ENCODE measurements at places on chromosomes 1 and 21.

DNA sequence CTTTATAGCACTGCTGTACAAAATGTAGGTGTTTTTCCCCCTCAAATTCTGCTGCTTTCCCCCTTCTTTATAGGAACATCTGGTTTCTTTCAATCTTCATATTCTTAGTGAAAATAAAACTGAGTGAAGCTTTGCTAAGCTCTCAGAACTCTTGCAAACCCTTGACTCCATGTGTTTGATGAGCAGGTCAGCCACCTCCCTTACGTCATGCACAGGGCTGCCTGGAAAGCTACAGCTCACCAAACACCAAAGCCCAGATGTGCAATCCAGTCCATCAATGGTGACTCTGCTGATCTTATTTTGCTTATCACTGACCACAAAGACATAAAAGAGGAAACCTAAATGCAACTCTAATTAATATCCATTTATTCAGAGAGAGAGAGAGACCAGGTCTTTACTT is 5.5 kb downstream of the CACNA1E start:
- no peak for DNase-seq

DNA sequence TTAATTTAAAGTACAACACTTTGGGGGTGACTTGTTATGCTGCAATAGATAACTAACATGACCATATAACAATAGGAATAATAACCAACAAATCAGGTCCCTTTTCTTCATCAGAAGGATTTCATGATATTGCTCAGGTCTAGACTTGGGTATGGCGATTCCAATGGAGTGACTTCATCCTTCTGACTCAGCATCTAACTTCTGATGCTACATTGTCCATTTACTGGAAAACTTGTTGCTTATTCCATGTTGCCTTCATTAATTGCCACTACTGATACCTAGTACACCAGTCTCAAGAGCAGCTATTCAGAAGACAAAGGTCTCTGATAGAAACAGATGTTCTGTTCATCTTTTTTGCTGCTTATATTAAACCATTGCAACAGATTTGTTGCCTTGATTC is 324.3 kb downstream of the TGFB2 start:
- DNase-seq: no peak

DNA sequence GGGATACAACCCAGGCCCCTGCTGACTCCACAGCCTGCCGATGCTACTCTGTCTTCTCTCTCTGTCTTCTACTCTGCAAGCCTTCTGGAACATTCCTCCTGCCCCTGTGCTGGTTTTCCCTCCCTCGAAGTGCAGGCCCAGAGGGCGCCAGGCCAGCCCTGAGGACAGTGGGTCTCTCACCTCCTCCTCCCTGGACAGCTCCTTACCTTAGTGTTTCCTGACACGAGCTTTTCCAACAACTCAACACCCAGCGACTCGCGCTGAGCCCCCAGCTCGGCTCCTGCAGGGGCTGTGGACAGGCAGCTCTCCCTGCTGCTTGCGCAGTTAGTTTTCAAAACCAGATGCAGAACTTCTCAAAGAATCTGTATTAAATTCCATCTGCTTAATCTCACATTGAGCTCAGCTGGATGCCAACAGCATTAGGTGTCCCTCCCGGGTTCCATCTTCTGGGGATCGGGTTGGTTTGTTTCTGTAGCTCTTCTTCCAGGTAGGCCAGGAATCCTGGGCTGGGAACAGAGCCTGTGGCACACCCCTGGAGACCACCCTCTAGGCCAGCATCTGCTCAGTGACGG is 54.2 kb downstream of the PTPRU start:
- DNase-seq: no peak

- no peak for DNase-seq
Measured at GRCh38 chr1:197314682-197315081, 46.6 kb downstream of the CRB1 start.

DNA sequence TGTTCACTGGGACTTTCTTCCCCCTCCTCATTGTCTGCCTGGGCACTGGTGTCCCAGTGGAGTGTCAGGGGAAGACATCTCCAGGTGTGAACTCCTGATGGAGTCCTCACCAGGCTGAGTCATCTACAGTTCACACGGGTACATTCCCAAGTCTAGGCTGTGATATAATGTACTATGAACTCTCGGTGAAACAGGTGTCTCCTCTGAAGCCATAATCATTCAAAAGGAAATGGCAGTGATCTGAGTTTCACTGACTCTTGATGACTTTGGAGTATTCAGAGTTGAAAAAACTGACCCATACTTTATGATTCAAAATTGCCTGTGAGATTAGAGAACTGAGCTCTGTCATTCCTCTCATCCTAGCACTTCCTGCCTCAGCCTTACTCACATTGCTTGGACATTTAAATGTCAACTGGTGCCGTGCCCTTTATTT is 9.1 kb downstream of the LAMC2 start:
- no peak for DNase-seq

- DNase-seq: peak; percentile 85
Measured at GRCh38 chr1:27392096-27392777, at the start of gene GPR3. Gene GPR3 (plus strand): TSS chr1:27392622. CDS start chr1:27393799, 1,177 bp downstream.

DNA sequence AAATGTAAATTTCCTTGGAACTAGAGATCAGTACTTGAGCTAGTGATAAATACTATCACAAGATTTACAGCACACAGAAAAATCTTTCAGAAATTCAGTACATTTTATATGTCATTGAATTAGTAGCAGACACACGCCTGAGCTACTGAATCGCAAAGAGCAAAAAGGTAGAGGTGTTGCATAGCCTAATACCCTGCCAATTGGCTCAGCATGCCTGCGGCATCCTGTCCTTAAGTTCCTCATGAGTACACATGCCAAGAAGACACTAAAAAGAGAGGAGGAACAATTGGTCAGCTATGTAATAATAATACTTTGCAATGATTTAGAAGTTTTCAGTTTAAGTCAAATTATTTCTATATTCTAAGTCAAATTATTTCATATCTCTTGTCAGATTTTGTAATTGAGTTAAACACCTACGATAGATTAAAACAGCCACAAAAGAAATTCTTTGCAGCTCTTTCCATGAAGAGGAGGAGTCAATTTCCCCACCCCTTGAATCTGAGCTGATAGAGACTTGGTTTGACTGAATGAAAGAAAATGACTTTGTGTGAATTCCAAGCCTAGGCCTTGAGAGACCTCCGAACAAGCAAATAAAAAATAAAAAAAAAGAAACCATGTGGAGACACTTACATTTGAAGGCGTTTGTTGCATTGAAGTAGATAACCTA is 36.2 kb upstream of the PKN2 start:
- DNase-seq: no peak

- no peak for DNase-seq
Measured at GRCh38 chr21:44965251-44966022, 25.6 kb downstream of the SLX9 start.

DNA sequence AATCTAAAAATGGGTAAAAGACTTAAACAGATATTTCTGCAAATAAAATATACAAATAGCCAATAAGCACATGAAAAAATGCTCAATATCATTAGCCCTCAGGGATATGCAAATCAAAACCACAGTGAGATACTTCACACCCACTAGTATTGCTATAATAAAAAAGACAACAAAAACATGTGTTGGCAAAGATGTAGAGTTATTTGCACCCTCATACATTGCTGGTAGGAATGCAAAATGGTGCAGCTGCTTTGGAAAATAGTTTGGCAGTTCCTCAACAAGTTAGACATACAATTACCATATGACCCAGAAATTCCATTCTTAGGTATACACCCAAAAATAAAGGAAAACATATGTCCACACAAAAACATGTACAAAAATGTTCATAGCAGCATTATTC is 30.2 kb downstream of the ZZZ3 start:
- DNase-seq: no peak

- no peak for DNase-seq
Measured at GRCh38 chr1:180046674-180047073, 92.1 kb downstream of the CEP350 start.

DNA sequence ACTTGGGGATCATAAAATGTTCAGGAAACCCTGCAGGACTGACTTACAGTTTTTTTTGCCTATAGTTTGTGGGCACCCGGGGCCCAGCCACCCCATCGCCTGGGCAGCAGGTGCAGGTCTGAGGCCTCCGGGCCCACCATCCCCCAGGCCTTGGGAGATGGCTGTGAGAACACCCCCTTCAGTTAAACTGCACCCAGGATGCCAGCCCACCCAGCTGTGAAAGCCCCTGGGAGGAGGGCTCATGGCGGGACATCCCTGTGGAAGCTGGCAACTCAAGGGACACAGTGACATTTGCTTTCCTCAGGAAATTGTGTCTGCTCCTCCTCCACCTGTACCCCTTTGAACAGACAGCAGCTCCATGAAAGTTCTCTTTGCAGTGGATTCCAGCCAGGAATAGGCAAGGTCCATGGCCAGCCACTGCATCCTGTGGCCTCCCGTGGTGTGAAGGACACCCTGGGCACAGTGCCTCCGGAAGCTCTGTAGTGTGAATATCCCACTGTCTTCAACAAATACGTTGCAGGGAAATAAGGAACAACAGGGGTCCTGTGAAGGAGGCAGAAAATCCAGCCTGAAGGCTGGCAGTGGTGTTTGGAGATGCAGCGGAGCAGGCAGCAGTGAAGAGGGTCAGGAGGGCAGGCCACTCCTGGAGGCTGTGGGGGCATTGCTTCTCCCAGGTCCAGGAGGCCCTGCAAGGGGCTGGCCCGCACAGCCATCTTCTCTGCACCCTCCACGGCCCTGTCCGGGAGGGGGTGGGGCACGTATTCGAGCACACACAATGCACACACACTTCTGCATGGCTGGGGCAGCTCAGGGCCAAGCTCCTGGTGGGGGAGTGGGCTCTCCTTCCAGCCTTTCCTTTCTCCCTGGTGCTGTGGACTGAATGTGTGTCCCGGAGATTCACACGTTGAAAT is 2.1 kb upstream of the OBSCN start:
- DNase-seq: no peak

DNA sequence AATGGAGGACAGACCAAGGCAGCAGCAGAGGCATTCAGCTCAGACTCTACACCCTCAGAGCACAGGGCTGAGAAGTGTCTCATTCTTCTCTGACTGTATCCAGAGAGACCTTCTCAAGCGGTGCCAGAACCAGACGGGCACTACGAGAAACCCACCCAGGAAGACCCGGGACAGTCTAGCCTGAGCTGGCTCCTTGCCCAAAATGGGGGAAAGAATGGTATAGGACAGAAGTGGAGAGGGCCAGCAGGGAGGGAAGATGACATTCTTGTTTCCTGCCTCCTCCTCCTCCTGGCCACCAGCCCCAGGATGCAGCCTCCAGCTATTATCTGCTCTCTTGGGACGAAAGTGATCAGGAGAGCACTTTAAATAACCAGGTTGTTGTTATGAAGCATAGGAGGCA is 22.6 kb upstream of the PRELP start:
- no peak for DNase-seq

DNA sequence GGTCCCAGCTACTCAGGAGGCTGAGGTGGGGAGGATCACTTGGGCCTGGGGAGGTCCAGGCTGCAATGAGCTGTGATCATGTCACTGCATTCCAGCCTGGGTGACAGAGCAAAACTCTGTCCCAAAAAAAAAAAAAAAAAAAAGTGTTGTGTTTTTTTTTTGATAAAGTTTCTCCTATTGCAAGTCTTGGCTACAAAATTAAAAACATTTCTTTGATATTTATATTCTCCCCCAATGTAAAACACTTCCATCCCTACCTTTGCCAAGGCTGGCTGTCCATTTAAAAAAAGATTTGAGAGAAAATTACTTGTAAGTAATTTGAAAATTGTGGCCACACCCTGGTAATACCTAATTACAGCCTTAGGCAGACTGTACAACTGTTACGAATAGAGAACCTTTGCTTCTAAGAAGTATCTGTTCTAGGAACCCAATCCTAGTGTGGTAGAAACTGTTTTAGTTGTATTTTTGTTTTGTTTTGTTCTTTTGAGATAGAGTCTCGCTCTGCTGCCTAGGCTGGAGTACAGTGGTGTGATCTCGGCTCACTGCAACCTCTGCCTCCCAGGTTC is 11.2 kb downstream of the ZNF436 start:
- no peak for DNase-seq

DNA sequence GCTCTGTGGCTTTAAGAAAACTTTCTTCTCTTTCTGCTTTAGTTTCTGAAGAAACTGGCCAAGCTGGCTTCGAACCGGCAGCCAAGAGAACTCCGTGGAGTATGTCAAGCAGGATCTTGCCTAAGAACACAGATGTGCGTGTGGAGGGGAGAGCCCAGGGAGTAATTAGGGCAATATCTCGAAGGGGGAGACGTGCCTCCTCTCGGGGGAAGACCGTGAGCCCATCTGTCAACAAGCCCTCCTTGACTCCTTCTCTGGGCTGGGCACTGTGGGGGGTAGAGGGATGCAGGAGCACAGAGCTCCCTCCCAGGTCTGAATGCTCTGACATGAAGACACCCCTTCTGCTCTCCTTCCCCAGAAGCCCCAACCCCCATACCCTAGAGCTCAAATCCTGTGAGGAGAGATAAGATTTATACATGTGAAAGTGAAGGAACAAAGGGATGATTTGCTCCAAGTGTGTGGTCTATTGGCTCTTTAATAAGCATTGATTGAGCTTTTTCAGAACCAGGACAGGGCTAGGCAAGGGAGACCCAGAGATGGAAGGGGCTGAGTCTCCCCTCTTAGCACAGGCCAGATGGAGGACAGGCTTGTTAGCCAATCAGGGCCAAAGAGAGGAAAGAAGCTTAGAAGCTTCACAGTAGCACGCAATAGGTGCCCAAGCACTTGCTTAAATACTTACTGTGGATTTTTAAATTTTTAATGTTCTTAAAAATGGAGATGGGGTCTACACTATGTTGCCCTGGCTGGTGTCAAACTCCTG is 37.5 kb downstream of the EDN2 start:
- DNase-seq: no peak

- DNase-seq: no peak
Measured at GRCh38 chr21:23977971-23978370, 1629.3 kb downstream of the MRPL39 start.

DNA sequence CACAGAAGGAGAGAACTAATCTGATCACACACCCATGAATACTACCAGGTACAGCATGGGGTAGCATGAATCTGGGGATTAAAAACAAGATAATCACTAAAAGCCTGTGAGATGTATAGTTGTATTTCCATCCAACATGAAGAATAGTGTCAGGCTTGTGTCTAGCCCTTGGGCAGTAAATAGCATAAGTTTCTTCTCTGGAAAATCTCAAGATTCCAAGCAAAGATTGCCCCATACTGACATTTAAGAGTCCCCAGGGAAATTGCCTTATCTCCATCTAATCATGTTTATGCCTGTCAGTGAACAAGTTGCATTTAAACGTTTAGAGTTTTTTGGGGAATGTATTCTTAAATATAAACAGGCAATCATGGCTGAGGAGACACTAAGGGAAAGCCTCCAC is 109.2 kb upstream of the SERTAD4 start:
- DNase-seq: no peak

Measured in stimulated activated CD8-positive, alpha-beta memory T cell treated with anti-CD3 and anti-CD28 coated beads, Interleukin-12 subunit alpha, Interleukin-12 subunit beta, amount 100 ng/mL, for 1 hour (primary cell).